GM23338 (cell line): ENCODE measurements at places on chromosomes 1 and 21. TPM values are rescaled to one million over a fixed set of nuclear protein-coding genes. Genes with fewer than 3 reads are reported as not detected.

Gene CSRP1
- 5.8 and 6.2 TPM in 2 replicates for polyA plus RNA-seq

Gene AJAP1
- not detected in 2 replicates for polyA plus RNA-seq

Gene SOX13
- 28.6 and 32.3 TPM in 2 replicates for polyA plus RNA-seq

Gene RUNX3
- polyA plus RNA-seq = 0.23 and 0.26 TPM in 2 replicates

Gene TTC22
- polyA plus RNA-seq = 0.85 and 1.2 TPM in 2 replicates

Gene SCAF4
- 42.1 and 45.8 TPM in 2 replicates for polyA plus RNA-seq

Gene BRINP3
- polyA plus RNA-seq = not detected in 2 replicates

Gene PTPRF
- 48.7 and 52.4 TPM in 2 replicates for polyA plus RNA-seq

Gene HPCAL4
- 0.08 and 0.12 TPM in 2 replicates for polyA plus RNA-seq

Gene KIF26B
- polyA plus RNA-seq = 0.03 and 0.28 TPM in 2 replicates

Gene NTRK1
- 0.23 and 0.45 TPM in 2 replicates for polyA plus RNA-seq

Gene TINAGL1
- polyA plus RNA-seq = 6.2 and 6.8 TPM in 2 replicates

Gene OR2L8
- polyA plus RNA-seq = not detected in 2 replicates

Gene HFM1
- 1.5 and 2.3 TPM in 2 replicates for polyA plus RNA-seq

Gene LCE3C
- polyA plus RNA-seq = not detected in 2 replicates

Gene NOS1AP
- 5.8 and 6.6 TPM in 2 replicates for polyA plus RNA-seq

Gene OR2M2
- not detected in 2 replicates for polyA plus RNA-seq

Gene MYCBP
- 74.4 and 82.3 TPM in 2 replicates for polyA plus RNA-seq

Gene TMEM54
- 8.8 and 11.2 TPM in 2 replicates for polyA plus RNA-seq

Gene CD53
- polyA plus RNA-seq = 0.70 and 0.89 TPM in 2 replicates

Gene CAP1
- polyA plus RNA-seq = 109 and 133 TPM in 2 replicates

Gene SH3BGR
- polyA plus RNA-seq = 16.6 and 18.9 TPM in 2 replicates

Gene LAMC2
- polyA plus RNA-seq = 3.4 and 4.3 TPM in 2 replicates

Gene SLC6A17
- 0.03 and 0.16 TPM in 2 replicates for polyA plus RNA-seq

Gene CASZ1
- 6.2 and 8.7 TPM in 2 replicates for polyA plus RNA-seq

Gene EXTL1
- polyA plus RNA-seq = 0.21 and 0.37 TPM in 2 replicates

Gene PGLYRP3
- not detected in 2 replicates for polyA plus RNA-seq

Gene MASP2
- 0.71 and 0.78 TPM in 2 replicates for polyA plus RNA-seq

Gene CDK11B
- 76.7 and 82.1 TPM in 2 replicates for polyA plus RNA-seq

Gene MROH7
- polyA plus RNA-seq = not detected in 2 replicates

Gene COL9A2
- 1.7 and 2.6 TPM in 2 replicates for polyA plus RNA-seq

Gene FMO2
- 0.31 TPM in 1 of 2 replicates, not detected in the other for polyA plus RNA-seq

Gene SLC9C2
- polyA plus RNA-seq = not detected in 2 replicates

Gene FCGR2B
- not detected in 2 replicates for polyA plus RNA-seq

Gene ANGPTL3
- polyA plus RNA-seq = 0.10 and 0.16 TPM in 2 replicates

Gene RIIAD1
- not detected in 2 replicates for polyA plus RNA-seq

Gene CGN
- 11.8 and 13.9 TPM in 2 replicates for polyA plus RNA-seq

Gene LRRC38
- polyA plus RNA-seq = not detected in 2 replicates

Gene SPOCD1
- 0.68 and 0.73 TPM in 2 replicates for polyA plus RNA-seq

Gene KIF17
- polyA plus RNA-seq = 5.9 and 7.4 TPM in 2 replicates

Gene OR2M3
- polyA plus RNA-seq = not detected in 2 replicates

Gene PLD5
- 4.1 and 5.5 TPM in 2 replicates for polyA plus RNA-seq

Gene KHDRBS1
- 184 and 191 TPM in 2 replicates for polyA plus RNA-seq

Gene AADACL3
- 0.30 and 0.47 TPM in 2 replicates for polyA plus RNA-seq

Gene HSPA6
- 0.09 TPM in 1 of 2 replicates, not detected in the other for polyA plus RNA-seq

Gene PLXNA2
- 0.40 and 0.45 TPM in 2 replicates for polyA plus RNA-seq

Gene SEC16B
- 0.29 and 0.75 TPM in 2 replicates for polyA plus RNA-seq

Gene CAMTA1
- 519 and 580 TPM in 2 replicates for polyA plus RNA-seq

Gene SELL
- polyA plus RNA-seq = not detected in 2 replicates
